Fibroblast of lung (primary cell): ENCODE measurements at places on chromosomes 13 and 19. TPM values are rescaled to one million over a fixed set of nuclear protein-coding genes. Genes with fewer than 3 reads are reported as not detected.

RGCC gene
- total RNA-seq: 51.1 and 148 TPM in 2 replicates

PDE4A gene
- total RNA-seq: 3.1 and 4.1 TPM in 2 replicates

CLEC4G gene
- total RNA-seq: not detected in 2 replicates

GRCh38 chr13:74644229-74644628, 510.0 kb upstream of the KLF12 start:
- peak; percentile 58 for DNase-seq

DNA sequence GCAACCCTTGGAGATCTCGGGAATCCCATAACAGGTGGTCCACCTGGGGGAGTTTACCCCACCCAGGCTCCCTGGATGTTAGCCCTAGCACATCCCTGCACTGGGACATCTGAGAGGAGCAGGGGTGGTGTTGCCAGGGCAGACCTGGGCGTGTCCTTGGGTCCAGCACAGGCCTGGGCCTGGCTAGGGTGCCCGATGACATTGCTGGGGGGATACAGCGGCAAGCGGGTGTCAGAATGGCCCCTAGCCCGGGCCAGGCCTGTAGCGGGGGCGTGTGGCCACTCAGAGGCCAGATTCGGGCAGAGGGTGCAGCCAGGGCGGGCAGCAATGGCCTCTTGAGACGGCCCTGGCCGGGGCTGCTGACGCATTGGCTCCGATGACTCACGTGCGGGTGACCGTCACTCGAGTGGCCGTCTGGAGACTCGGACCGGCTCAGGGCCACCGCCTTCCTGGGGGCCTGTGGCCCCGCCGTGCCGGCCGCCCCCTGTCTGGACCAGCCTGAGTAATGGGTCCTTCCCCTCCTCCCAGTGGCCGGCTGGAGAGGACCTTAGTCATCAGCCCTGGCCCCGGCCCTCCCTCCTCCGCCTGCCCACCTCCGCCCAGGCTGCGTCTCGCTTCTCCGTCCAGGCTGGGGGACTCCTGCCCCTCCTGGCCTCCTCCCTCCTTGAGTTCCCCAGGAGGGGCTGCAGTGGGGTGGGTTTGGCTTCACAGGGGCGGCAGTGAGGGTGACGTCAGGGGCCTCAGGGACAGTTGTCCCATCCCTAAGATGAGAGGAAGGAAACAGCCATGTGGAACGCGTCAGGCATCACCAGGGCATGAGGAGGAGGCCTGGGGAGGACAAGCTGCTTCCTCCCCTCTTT, 23.2 kb upstream of the CRTC1 start:
- DNase-seq: peak; percentile 82

DNA sequence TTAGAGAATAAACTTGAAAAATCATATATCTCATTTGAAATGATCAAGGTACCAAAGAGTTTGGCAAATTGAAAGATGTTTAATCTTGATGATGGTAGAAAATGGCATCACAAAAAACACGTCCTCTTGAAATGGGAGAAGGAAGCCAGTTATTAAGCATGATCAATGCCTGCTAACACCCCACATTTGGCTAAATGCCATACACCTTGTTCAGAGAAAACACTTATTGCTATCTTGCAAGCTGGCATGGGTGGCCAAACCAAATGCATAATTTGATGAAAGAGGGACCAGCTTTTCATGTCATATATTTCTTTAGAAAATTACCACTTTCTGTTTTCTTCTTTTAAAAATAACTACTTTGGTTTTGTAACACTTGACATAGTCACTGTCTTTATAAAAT, 141.3 kb downstream of the ZAR1L start:
- DNase-seq: no peak

DNA sequence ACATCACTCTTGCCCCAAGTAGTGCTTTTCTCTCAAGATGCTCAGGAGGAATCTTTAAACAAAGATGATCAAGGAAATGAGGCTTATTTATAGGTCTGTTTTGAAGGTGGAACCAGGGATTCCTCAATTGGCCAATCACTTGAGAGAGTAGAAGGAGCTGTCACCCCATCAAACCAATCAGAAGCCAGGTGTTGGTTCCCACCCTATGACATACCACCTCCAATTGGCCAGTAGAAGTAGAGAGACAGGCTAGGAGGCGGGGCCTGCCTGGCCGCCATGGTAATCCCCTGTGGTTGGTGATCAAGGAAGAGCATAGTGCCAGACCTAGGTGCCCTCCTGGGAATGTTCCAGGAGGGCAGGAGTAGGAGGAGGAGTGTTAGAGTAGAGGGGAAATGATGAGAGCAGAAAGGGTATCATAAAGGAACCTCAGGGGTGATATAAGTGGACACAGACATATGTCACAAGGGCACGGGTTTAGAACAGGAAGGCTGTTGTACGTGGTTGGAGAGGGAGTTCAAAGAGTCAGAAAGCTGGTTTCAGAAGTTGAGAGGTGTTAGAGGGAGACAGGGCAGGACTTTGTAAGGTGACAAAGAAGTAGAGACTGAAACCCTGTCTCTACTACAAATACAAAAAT, 10.5 kb downstream of the PMIS2 start:
- no peak for DNase-seq

DNA sequence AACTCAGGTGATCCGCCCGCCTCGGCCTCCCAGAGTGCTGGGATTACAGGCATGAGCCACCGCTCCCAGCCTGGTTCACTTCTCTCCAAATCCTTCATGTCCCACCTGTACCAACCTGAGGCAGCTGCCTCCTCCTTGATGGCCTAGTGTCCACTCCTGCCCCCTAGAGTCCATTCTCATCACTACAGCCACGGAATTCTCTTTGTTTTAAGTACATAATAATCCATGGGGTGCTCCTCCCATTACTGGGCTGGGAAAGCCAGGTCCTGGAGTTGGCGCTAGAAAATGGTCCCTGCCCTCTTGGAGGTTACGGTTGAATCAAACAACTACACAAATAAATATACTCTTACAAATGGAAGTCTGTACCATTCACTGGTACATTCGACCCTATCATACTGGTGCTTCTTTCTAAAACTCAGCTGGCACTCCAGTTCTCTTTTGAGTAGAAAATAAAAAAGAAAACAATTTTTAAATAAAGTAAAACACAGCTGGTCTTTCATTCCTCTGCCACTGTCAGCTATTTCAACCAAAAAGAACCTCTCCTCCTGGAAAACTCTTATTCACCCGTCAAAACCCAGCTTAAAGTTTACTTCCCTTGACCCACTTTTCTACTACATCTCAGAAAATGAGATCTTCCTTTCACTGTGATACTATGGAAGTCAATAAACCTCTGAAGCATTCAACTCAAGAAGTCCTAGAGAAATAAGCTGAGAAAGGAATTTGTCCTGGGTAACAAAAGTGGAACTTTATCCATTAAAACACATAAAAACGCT, 22.4 kb upstream of the ARHGEF18 start:
- DNase-seq: no peak

DNA sequence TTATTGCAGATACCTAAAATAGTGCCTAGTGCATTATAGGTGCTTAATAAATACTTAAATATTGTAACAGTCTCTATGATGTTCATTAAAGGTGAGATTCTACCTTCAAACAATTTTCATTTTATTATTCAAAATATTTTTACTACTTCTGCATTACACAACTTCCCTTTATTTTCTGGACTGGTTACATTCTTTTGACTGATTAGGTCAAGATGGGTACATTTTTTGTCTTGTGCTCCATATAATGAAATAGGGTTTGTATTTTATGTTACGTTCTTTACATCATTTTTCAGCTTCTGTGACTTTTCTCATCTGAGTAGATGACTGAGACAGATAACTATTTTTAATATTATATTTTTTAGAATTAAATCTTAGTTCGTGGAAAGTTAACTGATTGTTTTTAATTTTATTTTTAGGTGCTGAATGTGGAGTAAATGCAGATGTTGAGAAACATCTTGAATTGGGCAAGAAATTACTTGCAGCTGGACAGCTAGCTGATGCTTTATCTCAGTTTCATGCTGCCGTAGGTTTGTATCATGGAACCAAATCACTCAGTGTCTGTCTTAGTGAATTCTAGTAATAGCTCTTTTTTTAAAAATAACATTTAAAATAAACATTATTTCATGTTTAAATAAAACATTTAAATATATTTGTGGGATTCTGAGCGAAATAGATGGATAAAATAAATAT, 32.0 kb downstream of the DNAJC3 start:
- DNase-seq: peak; percentile 36

DNA sequence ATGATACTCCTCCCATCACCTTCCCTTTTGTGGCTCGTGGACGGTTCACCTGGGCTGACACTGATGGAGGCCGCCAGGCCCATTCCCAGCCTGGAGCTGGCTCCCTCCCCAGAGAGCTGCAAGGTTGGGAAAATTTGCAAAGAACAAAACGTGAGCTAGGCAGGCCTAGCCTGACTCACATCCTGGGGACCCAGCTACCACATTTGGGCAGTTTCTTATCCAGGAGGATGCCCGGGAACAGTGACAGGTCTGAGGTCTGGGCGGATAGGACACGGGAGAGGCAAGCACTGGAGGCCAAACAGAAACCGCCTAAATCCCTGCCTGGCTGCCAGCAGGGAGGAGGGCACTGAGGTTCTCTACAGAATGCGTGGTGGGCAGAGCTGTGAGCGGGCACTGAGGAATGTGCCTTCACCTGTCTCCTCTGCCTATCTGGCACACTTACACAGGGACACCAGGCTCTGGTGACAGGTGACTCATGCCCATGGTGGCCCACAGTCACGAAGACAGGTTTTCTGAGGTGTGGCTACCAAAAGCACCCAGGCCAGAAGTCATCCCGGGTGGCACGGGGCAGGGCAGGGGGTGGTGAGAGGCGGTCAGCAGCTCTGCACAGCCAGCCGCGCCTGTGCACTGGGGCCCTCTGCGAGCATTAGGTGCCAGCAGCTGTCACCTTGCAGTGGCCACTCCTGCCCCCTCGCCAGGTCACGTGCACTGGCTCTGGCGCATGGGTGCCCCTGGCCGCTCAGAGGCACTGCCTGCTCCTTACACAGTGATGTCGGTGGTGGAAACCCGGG, 23.2 kb downstream of the SH3GL1 start:
- DNase-seq: no peak

- DNase-seq: no peak
Observed at GRCh38 chr13:29892151-29892550, 41.7 kb upstream of the UBL3 start.

DNA sequence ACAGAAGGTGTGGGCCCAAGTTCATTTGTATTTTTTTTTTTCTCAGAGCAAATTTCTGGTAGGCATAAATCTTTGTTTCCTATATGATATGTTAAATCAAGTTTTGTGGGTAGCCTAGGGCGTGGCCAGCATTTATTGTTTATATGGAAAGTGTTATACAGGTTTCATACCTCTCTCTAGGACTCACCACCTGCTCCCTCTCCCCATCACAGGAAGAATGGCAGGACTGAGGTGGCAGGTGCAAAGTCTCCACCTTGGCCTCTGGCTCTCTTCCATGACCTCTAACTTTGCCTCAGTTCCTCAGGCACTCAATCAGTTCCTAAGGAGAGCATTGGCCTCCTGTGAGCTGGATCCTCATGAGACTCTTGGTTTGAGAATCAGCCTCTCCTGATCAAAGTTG, 172.3 kb upstream of the TSC22D1 start:
- DNase-seq: no peak

DNA sequence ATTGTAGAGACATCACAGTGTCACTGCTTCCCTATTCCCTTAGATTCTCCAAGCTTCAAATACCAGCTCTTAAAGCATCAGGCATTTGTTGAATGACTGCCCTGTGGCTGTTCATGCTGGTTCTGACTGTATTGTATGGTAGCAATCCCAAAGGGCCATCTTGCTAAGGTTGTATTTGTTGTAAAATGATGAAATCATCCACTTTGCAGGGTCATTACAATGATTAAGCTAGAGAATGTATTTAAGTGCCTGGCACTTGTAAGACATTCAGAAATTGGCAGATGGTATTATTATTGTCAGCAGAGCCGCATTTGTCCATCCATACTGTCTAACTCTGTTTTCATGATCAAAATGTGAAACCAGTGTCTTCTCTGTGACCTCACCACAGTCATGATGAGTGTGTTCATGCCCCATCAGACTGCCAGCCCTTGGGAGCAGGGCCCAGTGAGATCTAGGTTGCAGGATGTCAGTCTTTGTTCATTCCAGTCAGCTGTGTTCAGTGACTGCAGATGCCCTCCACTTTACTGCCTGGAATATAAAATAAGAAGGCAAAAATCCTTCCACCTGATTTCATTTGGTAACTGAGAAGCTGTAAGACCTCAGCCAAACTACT, 86.1 kb downstream of the DHRS12 start:
- DNase-seq: no peak

DNA sequence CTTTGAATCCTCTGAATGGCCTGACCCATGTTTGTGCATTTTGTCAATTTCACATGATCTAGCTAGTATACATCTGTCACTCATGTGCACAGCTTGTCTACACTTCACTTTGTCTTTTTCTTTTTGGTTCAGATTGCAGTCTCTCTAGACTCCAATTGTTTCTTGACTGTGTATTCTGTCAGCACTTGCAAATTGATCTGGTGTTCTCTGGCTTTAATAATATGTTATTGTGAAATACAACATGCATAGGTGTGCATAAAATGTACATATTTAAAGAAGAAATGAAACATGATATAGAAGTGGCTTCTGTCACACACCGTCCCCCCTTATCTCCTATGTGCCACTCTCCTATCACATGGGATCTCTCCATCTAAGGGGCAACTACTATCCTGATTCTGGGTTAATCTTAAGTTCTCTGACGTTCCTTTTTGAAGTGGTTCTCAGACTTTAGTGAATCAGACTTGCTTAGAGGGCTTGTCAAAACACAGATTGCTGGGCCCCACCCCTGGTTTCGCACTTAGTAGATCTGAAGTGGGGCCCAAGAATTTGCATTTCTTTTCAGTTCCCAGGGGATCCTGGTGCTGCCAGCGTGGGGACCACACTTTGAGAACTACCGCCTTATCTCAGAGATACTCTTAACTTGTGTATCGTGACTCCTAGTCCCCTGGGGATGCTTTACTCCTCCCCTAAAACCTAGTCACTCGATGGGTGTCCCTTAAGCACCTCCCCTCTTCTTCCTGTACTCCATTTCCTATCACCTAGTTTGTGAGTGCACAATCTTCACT, 5.8 kb downstream of the KRTDAP start:
- no peak for DNase-seq

GRCh38 chr13:28657784-28658538, 969 bp upstream of the POMP start:
- DNase-seq: peak; percentile 7

DNA sequence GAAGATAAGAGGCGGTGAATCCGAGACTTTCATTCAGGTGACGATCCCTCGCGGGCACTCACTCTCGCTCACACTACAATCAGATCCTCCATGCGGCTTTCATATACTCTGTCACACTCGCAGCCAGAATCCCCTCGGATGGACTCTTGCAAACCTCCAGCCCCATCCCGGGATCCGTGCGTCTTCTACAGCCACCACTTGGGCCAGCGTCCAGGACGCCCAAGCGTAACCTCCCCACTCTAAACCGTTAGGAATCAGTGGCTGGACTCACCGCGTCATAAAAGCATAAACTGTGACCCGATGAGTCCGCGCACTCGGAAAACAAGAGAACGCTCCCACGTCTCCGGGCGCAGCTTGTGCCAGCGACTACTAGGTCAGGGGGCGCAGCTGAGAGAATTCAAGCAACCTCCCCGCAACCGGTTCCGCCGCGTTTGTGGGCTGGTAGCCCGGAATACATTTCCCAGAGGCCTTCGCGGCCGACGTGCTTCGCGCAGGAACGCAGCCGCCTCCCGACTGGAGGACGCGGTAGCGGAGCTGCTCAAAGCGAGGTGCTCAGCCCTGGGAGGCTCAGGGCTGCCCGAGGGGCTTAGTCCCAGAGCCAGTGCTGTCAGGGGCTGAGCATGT, 27.6 kb downstream of the ZNF607 start:
- peak; percentile 95 for DNase-seq
